ENCODE measurements at places on chromosomes 2 and 18.

DNA sequence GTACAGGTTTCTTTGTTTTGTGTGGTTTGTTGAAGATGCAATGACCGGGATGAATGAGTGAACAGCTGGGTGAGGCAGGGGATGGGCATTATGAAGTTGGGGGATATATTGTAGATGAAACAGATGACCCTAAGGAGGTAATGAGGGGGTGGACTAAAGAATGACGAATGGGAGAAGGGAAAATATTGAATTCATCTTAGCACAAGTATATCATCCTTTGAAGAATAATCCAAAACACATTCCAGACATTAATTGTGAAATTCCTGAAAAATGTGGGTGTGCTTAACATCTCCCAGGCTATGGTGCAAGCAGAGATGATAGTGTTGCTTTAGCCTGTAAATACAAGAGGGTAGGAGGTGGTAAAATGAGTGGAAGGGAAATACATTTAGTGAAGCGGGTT lies 5.8 kb downstream of the CRIM1 start:
- no peak for DNase-seq

GRCh38 chr2:103132536-103133217 lies 370.8 kb downstream of the TMEM182 start:
- no peak for DNase-seq

GRCh38 chr2:189444322-189444721 lies 3.0 kb downstream of the WDR75 start:
- no peak for DNase-seq

DNA sequence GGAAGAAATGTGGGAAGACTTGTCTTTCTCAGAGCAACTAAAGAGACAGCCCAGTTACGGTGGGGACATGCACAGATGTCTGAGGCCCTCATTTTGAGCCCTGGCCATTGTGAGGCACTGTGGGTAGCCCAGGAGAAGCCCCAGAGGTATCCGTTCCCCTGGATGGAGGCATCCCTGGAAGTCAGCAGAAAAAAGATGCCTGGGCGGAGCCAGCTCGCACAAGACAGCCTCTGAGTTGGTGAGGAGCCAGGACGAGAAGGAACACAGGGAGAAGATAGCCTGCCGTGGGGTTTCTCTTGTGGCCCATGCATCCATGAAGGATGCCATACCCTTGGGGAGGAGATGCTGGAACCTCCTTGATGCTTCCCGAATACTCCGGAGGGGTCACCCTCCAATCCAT lies 56.9 kb upstream of the SEMA4C start:
- no peak for DNase-seq

- no peak for DNase-seq
Observed at GRCh38 chr2:1692342-1692741, 52.0 kb downstream of the PXDN start.

GRCh38 chr2:47250586-47251403 lies 95.7 kb upstream of the STPG4 start:
- DNase-seq, result no peak

GRCh38 chr18:58896268-58896667 lies 31.6 kb downstream of the ZNF532 start:
- no peak for DNase-seq

DNA sequence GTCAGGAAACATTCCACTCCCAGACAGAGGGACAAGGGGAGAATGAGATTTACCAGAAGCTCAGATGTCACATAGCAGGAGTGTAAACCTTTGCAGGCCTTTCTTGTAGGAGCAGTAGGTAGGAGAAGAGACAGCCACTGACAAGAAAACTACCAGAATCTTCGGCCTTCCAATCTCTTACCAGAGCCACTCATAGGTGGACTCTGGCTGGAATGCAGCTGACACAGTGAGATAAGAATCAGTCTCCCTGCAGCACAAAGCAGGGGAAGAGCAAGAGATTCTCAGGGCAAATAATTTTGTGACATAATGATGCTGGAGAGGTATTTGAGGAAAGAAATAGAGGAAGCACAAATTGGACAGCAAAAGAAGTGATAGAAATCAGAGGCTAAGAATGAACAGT lies 1534.5 kb downstream of the DPP10 start:
- DNase-seq, result no peak

DNA sequence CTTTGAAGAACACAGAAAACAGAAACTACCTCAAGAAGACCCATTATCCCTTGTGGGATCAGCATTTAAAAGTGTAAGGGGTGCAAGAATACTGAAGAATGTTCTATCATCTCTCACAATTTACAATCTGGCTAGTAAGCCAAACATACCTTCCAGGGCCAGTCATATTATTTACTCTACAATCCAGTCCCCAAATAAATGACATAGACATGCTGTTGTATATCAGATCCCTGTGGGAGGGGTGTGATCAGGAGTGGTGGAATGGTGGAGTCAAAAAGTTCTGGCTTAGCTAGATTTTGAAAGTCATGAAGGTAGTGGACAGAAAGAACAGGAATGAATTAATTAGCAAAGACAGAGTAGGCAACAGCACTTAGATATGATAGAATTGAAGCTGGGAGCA lies 1.8 kb upstream of the ITPRID2 start:
- DNase-seq, result no peak

GRCh38 chr2:142139384-142139783 lies 8.6 kb upstream of the LRP1B start:
- DNase-seq, result no peak

DNA sequence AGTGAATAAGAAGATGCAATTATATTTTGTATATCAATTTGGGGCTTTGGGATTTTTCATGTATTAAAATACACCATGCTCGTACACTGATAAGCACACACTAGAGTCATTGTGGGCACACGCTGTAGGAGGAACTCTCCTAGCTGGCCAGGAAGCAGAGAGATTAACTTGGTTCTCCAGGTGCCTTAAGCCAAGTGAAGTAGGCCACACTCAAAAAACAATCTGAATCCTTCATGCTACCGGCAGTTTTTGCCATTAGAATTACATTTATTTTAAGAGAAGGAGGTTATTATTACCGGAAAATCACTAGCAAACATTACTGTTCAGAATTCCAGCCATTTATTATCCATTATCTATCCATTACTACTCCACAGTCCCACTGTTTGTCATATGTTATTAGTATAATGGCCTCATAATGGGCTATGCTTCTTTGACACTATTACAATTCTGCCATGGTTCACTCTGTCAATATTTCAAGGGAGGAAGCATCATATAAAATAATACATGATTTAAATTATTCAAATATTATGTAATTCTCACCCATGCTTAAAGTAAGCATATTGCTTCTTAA lies 214.4 kb downstream of the L3MBTL4 start:
- no peak for DNase-seq

GRCh38 chr2:28809927-28810326 lies 707 bp upstream of the SPDYA start:
- DNase-seq, result no peak

- DNase-seq, result no peak
Observed at GRCh38 chr2:14297340-14297739, 335.2 kb upstream of the LRATD1 start.

DNA sequence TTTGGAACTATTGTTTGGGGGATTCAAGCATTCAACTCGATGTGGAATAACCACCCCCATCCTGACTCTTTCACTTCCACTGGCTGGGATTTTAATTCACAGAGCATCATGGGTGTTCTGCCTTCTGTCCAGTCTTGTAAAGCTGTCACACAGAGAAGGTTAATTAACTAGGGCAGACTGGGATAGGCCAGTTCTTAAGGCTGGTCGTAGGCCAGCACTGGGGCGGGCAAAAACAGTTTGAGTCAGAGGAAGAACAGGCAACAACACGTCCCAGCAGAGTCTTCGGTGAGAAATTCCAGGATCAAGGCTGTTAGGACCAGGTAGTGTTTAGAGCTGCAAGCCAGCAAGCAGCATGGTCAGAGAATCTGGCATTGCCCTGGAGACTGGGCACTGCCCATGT lies 4.0 kb upstream of the RNF152 start:
- no peak for DNase-seq

- DNase-seq, result no peak
Observed at GRCh38 chr2:141055531-141055930, 1075.3 kb downstream of the LRP1B start.

GRCh38 chr18:54217624-54218023 lies 6.8 kb downstream of the MBD2 start:
- no peak for DNase-seq

DNA sequence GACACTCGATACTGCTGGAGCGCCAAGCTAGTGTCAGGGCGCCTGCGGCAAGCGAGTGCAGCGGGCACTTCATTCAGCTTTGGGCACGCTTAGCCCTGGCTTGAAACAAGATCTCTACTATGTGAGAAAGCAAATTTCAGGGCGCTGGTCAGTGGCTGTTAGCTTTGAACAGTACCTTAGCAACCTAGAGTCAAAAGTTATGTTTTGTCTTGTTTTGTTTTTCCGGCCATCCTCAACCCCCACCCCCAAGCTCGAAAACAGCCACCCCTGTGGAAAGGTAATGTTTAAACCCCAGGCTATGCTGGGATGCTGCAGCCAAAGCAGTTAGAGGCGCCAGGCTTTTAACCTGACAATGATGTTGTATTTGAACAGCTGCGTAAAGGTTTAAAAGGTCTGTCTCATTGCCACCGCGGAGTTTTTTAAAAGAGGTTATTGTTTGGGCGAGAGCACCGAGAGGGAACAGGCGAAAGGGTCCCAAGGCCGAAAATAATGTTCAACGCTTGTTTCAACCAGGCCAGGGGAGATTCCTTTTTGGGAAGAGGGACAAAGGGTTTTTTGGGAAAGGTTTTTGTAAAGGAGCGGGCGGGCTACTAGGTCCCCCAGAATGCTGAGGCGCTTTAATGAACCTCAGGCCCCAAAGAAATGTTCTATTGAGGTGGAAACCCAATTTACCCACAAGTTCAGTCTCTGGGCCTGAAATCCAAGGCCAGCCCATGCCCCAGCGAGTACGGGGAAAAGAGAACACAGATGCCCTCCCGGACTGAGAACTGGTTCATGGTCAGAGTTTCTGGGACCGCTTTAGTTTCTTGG lies 2.3 kb upstream of the HOXD10 start:
- no peak for DNase-seq

GRCh38 chr18:39406941-39407340 lies 1841.3 kb upstream of the CELF4 start:
- DNase-seq, result no peak

DNA sequence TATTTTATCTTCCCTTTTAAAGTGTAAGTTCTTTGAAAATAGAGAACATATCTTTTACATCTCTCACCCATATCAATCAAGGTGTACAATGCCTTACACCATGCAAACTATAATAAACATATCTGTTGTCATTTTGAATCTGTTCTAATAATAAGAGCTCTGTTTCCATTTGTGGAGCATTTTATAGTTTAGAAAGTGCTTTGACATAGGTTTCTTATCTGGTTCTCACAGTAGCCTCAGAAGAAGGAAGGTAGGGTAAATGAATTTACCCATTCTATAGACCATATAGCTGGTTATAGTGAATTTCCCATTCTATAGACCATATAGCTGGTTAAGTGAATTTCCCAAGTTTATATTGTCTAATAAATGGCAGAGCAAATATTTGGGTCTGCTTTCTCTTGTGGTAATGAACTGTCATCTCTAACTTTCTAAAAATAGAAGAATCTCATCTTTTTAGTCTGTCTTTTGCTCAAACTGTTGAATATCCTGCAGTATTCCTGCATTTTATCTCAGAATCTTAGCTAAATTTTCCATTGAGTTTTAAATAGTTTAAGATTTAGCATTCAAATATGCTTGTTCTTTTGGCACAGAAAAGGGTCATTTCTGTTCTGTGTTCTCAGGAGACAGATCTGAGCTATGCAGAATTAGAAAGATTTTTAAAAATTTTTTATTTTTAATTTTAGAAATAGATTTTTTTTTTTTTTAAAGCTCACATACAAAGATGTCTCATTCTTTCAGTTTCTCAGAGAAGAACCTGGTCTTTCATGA lies 80.7 kb upstream of the STON1 start:
- DNase-seq, result no peak

DNA sequence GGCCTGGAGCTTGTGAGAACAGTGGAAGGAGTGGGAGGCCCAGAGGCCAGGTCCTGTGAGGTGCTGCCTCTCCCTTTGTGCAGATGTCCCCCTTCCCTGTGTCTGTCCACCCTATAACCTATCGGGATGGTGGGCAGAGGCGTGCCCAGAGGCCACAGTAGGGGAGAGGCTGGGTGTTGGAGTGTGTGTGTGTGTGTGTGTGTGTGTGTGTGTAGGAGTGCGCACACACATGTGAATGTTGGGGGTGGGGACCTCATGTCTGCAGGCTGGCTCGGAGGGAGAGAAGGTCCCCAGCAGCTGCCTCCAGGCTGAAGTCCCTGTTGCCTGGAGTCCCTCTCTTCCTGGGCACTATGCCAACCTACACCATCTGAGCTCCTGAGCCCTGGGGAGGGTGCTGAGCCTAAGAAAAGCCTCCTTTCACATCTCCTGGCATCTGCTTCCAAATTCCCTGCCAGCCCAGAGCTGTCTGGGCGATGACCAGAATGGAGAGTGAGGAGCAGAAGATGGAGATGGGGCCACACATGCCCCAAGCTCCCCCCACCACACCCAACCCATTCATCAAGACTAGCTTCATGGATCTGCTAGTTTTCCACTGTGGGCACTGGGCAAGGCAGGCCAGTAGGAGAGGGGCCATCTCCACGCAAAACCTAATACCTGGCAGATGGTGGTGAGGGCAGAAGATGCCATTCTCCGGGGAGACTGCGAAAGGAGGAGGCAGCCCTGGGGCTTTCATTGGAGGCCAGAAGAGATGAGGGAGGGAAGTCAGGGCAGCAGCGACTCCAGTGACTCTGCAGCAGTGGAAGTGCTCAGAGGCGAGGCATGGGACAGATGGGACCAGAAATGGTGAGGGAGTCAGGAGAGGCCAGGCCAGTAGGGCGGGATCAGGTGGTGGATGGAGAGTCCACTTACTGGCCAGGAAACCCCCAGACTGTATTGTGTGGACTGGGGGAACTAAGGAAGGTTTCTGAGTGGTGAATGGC lies 20.3 kb downstream of the KCNK3 start:
- no peak for DNase-seq

DNA sequence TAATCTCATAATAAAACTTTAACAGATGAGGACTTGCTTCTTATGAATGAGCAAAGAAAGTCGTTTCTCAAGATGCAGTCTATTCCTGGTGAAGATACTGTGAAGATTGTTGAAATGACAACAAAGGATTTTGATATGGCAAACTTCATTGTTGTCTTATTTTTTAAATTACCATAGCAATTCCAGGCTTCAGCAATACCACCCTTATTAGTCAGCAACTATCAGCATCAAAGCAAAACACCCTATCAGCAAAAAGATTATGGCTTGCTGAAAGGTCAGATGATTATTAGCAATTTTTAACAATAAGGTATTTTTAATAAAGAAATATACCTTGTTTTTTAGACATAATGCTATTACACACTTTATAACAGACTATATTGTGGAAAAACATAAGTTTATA lies 88.3 kb downstream of the COL5A2 start:
- no peak for DNase-seq

DNA sequence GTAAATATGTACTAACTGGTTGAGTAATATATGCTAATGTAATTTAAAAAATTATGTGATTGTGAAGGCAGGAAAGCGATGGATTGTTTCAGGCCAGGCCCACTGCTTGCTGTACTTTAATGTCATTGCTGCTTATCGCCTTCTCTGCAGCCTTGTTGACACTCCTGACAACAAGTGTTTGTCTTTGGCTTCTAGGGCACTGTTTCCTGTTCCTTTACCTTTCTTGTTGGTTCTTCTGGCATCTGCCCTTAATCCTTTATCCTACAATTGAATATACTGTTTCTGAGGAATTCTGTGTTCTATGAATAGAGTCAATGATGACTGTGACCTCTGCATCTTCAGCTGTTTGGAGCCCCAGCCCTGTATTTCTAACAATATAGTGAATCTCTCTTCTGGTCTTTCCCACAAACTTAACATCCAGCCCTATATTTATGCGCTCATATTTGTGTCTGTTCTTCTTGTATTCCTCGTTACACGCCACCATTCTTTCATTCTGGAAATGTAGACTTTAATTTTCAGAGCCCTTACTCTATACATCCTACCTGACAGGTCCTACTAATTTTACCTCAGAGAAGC lies 17.6 kb downstream of the ACSL3 start:
- no peak for DNase-seq

GRCh38 chr18:67670024-67670543 lies 153.6 kb upstream of the DSEL start:
- no peak for DNase-seq
